ENCODE measurements at places on chromosomes 4 and X.

- DNase-seq: peak; percentile 2
These were observed 79.8 kb downstream of the SPANXN3 start for GRCh38 chrX:143437439-143437838.

- peak; percentile 26 for DNase-seq
These were observed 42.7 kb upstream of the CTAG2 start for GRCh38 chrX:154695911-154696675.

DNA sequence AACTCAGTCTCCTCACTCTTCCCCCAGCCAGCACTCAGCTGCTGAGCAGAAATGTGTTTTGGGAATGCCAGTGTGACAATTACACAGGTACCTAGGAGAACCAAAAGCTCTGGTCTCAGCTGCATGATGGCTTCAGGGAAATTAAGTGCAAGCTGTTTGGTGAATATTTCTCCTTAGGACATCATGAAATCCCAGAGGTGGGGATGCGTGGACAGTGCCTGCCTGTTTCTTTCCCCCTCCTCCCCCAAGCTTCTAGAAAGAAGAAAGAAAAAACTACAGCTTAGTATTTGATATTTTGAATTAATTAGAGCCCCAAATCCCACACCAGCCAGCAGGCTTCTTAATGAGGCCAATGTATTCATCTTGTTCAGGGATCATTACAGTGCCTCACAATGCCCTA is 243.0 kb downstream of the IDS start:
- no peak for DNase-seq

DNA sequence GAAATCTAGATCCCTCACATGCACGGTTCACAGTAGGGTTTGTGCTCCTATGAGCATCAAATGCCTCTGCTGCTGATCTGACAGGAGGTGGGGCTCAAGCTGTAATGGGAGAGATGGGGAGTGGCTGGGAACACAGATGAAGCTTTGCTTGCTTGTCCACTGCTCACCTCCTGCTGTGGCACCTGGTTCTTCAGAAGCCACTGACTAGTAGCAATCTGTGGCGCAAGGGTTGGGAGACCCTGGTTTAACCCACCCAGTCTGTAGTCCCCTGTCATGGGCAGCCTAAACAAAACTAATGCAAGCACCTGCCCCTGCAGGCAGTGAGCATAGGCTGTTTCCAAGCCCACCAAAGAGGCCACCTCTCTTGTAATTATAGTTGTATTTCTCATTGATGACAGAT is 116.6 kb downstream of the SHOX start:
- no peak for DNase-seq
